ENCODE measurements at places on chromosomes 4 and X. TPM values are rescaled to one million over a fixed set of nuclear protein-coding genes. Genes with fewer than 3 reads are reported as not detected.

GRCh38 chr4:52600275-52600674, 58.8 kb downstream of the USP46 start:
- H3K27ac ChIP-seq, result no peak overlapping the region
- DNase-seq, result no peak
- no peak overlapping the region for H3K4me3 ChIP-seq
- H3K27me3 ChIP-seq, result no peaks in the 10 kb centered on the region

ADGRG2 gene
- 0.29 TPM for total RNA-seq

GRCh38 chr4:154067786-154068185, 278.9 kb upstream of the SFRP2 start:
- H3K27ac ChIP-seq, result no peak overlapping the region
- DNase-seq, result no peak
- H3K36me3 ChIP-seq, result no peaks in the 10 kb centered on the region
- H3K4me1 ChIP-seq, result no peaks in the 10 kb centered on the region
- H3K4me3 ChIP-seq, result no peak overlapping the region
- no peaks in the 10 kb centered on the region for H3K27me3 ChIP-seq

DNA sequence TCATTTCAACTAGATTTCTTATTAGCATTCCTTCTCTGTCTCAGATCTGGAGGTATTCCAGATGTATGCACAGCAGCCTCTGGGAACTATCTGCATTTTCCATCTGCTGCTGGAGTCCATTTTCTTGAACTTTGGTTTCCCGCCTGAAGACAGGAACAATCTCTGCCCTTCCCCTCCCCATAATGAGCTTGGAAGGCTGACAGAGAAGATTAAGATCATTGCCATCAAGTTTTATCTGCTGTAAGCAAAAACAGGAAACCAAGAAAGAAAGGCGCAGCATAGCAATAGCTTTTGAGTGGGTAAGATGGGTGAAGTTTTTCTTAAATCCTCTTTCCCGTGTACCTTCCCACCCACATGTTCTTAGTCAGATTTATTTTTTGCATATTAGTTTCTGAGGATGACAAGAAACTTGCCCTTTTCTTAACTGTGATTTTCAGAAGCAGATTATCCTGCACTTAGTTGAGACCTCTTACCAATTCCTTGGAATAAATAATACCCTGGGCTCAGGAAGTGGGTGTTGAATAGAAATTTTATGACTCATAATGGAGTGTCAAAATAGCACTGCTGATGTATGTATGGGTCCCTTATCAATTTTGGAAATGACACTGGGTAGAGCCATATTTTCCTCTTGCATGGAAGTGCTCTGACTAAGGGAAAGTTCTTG, 78.3 kb downstream of the CT47B1 start:
- H3K4me3 ChIP-seq, result no peak overlapping the region
- no peaks in the 10 kb centered on the region for H3K4me1 ChIP-seq
- H3K36me3 ChIP-seq, result no peaks in the 10 kb centered on the region
- DNase-seq, result peak; percentile 41
- H3K27me3 ChIP-seq, result no peaks in the 10 kb centered on the region

GRCh38 chrX:39507034-39507433, 590.7 kb downstream of the BCOR start:
- H3K27ac ChIP-seq, result no peak overlapping the region
- H3K4me1 ChIP-seq, result no peaks in the 10 kb centered on the region
- no peaks in the 10 kb centered on the region for H3K36me3 ChIP-seq

DNA sequence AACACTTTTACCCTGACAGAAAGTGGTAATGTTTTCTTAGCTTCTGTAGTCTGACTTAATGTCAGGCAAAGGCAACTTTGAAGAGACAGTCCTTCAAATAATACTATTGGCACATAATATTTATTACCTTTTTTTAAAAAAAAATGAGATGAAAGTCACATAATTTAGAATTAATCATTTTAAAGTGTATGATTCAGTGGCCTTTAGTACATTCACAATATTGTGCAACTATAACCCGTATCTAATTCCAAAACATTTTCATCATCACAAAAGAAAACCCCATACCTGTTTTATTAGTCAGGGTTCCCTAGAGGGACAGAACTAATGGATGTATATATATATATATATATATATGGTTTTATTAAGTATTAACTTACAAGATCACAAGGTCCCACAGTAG, 94.8 kb upstream of the TEX13A start:
- no peaks in the 10 kb centered on the region for H3K36me3 ChIP-seq
- no peaks in the 10 kb centered on the region for H3K4me1 ChIP-seq
- no peaks in the 10 kb centered on the region for H3K27me3 ChIP-seq
- no peak overlapping the region for H3K27ac ChIP-seq
- no peak overlapping the region for H3K4me3 ChIP-seq

PARM1 gene
- total RNA-seq, result 24.6 TPM

Data from stomach (tissue), 19 donors.